ENCODE measurements at places on chromosomes 3 and 15.

DNA sequence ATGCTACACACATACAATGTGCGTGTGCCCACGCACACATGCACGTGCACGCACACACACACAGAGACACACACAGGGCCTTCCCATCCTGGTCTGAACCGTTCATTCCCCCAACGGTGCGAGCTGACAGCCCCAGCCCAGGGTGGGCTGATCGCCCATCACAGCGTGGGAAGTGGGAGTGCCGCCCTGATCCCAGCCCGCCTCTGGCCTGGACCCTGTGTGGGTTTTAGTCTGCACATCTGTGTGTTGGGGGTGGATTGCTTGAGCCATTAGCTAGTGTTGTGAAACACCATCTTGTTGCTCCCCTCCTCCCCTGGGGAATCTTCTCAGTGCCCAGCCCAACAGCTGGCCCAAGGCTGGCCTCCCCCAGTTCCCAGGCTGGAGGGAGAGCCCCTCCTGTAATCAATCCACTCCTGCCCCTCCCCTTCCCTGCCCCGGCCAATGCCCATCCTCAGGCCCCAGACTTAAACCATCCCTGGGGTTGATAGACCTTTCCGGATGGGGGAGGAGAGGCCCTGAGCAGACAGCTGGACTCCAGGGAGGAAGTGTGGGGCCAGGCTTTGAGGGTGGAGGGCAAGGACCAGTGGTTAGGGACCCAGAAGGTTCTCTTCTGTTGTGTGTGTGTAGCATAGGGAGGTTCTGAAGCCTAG lies 8.3 kb downstream of the SEMA3G start:
- DNase-seq: no peak

DNA sequence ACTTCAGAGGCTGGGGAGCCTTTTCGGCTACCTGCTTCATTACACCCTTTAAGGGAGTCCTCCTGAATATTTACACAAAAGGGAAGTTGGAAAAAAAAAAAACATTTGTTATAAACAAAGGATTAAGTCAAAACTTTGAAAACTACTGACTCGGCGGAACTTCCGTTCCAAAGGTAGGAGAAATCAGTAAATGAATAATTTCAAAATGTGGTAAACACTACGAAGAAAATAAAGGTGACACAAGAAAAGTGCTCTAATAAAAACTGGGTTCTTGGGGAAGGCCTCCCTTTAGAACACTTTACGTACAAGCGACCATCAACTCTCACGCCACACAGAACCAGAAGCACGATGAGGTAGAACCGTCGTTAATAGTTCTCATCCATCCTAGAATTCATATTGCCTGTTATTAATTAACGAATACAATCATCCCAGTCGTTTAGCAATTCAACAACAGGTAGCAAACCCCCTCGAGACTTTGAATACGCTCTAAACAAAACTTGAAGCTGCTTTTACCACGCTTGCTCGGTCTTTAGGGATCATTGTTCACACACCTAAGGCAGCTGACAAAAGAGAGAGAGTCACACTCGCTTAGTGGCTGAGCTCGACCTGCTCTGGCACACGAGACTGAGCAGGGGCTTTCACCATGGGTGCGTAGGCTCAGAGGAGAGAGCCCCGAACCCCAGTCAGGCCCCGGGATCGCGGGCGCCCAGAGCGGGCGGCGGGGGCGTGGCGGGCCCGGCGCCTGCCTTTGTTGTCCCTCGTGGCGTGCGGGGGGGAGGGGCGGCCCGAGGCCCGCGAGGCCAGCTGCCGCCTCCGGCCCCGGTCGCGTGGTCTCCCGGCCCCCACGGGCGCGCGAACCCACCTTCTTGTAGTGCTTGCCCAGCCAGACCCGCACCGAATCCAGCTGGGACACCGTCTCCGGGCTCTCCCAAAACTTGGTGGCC lies 680 bp downstream of the SMARCC1 start:
- peak; percentile 54 for DNase-seq

DNA sequence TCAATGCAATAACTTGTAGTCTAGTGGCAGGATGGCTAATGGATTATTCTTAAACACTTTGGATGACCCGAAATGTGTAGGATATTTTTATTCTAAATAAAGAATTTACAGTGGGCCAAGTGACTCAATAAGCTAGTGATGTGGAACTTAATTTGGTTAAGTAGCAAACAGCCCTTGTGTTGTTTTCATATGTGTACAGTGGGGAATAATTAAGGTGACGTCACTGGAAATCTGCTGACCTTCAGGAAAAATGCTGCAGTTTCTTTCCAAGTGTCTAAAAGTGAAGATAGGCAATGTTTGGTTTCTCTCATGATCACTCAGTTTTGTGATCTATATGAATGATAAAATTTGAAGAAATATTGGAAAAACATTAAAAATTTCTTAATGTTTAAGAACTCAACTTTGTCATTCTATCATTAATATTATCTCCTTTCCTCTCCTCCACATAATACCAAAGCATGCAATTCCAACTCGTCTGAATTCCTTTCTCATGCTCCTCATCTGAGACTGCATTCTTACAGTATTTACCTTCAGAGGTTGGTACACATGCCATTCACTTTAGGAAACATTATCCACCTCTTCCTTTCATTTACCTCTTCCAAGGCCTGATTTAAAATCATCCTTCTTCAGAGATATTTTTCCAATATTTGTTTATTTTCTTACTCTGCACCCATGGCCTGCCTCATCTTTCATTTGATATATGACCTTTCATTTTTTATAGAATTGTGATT lies 414.6 kb upstream of the ARPP21 start:
- DNase-seq: no peak

- no peak for DNase-seq
These were observed 298.8 kb upstream of the CTDSPL start for GRCh38 chr3:37562876-37563275.

DNA sequence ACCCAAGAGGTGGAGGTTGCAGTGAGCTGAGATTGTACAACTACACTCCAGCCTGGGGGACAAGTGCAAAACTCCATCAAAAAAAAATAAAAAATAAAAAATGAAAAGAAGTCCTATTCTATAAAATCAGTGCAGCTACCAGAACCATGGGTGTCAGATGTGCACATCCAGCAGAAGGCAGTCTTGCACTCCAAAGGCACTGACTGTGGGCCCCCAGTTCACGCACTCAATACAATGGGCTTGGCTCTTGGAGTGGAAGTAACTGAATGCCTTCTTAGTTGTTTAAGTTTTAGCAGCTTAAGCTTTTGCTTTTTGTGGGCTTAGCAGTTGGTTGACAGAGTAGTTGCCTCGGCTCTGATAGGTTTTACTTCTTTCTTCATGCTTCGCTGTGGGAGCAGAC lies 141.4 kb downstream of the AGBL1 start:
- no peak for DNase-seq

GRCh38 chr3:59133311-59133710 lies 83.5 kb upstream of the CFAP20DC start:
- no peak for DNase-seq

DNA sequence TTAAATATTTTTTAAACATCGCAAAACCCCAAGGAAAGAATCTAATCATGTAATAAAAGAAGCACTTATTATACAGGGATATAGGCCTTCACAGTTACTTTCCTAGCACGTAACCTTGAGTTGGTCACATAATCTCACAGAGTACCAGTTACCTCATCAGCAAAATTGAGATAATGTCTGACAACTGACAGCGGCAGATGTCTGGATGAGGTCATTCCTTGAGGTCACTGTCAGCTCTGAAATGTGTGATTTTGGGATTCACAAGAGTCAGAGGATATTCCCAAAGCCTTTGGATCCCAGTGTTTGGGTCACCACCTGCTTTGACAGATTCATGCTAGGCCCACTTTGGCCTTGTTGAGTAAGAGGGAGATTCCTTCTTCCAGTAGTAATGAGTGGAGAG lies 151.4 kb upstream of the SEMA6D start:
- DNase-seq: no peak

GRCh38 chr15:94470492-94470891 lies 239.1 kb downstream of the MCTP2 start:
- no peak for DNase-seq

- no peak for DNase-seq
These were observed 234.9 kb downstream of the CACNA2D3 start for GRCh38 chr3:54357301-54357700.

- DNase-seq: no peak
These were observed 258.5 kb upstream of the PROK2 start for GRCh38 chr3:72043204-72044133.

DNA sequence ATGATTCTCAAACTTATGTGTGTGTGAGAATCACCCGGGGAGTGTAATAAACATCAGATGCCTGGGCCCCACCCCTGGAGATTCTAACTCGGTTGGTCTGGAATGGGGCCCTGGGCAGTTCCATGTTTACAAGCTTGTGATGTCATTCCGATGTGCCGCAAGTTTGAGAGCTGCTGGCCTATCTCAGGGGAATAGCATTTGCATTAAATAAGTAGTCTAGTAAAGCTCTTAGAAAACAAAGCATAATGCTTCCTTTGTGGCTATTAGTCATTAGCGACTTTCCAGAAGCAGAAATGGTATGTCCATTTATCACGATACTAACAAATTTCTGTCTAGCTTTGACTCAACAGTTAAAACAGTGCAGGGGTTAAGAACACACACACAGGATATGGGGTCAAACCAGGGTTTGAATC lies 20.9 kb downstream of the PGBD4 start:
- DNase-seq: no peak

DNA sequence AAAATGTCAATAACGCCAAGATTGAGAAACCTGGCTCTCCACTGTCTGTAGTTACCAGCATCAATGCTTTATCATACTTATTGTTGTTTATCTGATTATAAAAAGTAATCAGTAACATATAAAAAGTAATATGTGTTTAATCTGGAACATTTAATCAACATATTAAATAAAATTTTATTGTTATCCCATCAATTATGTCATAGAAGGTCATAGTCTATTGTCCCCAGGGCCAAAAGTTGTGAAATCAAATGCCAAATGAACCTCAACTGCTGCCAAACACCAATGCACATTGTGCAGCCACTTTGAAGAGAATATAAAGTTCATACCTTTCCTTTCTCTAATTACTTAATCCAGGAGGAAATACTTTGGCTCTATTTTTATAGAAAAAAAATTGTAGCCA lies 106.6 kb downstream of the EOMES start:
- DNase-seq: no peak

GRCh38 chr15:87557881-87558280 lies 698.7 kb downstream of the NTRK3 start:
- no peak for DNase-seq

DNA sequence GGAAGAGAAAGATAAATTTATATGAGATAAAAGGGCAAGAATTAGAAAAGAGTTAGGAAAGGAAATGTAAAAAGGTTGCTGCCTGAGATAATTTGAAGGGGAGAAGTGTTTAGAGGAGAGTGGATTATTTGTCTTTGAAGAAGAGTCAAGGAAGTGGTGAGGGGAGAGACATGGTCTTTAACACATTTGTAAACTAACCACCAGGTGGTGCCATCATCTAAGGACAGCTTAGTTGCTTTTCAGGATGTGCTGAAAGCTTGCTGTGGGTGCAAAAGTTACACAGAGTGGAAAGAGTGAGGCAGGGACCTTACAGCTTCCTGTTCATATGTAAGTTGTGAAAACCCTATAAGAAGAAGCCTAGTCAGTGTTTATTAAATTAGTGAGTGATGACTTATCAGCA lies 114.1 kb upstream of the DNAJC19 start:
- DNase-seq: peak; percentile 68

Measured in DMS53 (cell line).